ENCODE measurements at places on chromosomes 6 and 20.

DNA sequence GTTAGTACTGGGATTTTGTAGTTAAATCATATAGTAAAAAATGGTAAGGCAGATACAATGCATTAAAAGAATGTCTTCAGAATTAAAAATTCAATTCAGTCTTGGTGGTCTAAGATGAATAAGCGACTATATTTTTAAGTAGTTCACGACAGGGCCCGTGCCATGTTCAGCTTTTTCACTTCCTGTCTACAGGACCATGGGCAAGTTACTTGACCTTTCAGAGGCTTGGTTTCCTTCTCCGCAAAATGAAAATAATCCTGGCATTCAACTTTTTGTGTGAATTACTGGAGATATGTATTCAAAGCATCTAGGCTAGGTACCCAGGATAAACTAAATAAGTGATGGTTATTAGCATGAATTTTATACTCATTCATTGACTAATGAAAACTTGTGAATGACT, 216.0 kb downstream of the BTBD9 start:
- no peak for DNase-seq

DNA sequence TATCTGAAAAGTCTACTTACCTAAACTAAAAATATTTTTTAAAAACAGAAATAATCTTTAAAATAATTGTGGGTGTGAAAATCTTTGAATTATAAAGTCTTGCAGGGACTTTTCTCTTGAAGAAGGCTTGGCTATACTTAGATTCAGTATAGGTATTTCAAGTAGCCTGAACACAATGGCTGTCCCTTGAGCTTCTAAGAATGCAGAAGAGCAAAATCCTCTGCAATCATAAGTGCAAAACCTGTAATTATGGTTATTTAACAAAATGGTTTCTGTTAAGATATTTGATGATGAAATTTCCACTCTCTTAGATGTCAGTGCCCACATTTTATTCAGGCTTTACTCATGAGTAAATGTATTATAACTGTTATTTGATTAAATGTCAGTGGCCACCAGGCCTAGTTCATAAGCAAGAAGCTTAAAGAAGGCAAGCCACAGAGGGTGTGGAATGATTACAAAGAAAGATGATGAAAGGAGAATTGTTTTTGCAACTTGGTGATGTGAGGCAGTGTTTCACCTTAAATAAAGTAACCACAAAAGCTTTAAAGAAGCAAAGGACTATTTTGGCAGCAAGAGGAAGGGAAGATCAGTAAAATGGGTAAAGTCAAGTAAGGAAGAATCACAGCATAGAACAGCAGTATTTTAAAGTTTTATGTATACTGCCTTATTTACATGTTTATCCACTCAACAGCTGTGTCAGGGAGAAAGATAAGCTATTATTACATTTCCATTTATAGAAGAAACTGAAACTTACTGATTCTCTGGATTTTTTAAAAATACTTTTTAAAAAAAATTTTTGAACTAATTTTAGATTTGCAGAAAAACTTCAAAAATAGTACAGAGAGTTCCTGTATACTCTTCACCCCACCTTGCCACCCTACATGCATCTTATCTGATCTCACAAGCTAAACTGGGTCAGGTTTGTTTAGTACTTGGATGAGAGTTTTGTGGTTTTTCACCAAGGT, 351.2 kb upstream of the RUNX2 start:
- no peak for DNase-seq

DNA sequence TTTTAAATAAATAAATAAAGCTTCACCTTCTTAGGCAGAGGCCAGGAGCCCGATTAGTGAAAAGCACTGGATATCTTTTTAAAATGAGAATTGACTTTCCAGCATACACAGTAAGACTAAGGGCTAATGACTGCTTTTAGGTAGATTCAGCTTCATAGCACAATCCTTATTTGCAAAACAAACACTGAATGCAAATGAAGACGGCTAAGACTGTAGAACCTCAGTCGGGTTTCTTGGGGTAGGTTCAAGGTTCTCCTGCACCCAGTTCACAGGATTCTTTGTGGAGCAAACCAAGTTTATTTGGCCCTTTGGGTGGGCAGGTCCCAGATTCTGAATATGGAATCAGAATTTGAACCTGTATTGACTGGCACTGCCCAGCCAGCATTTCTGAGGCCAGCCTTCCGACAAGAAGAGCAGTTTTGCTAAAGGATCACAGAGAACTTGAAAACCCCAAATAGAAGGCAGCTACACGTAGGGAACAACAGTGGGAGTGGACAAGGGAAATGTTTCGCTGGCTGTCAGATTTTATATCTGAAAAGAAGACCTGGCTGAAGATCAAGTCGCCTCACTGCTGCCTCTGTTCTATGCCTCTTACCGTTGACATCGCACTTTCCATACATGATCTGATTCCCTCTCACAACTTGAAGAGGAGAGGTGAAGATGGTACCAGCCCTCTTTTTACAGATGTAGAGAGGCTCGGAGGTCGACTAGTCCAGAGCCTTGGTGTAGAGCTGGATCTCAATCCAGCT, 8.2 kb downstream of the TRERF1 start:
- DNase-seq: no peak

DNA sequence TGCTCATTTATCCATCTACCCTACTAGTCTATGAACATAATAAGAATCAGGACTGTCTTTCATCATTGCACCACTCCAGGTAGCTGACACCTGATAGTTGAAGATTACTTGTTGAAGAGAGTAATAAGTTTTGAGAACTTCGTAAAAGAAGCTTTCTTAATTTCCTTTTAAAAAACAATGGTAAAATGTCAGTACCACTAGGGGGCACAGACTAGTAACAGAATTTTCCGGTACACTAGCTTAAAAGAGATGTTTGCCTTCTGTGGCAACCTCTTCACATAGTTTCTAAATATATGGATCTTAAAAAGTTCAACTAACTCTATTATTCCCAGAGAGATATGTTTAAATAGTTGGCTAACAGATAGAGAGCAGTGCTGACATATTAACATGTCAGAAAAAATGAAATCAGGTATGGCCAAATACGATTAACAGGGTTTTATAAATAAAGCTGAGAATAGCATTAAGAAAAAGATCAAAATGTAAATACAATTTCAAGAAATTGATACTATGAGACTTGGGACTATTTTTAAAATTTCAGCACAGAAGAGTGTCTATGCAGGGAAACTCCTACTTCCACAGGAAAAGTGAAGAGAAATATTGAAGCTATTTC, 5.4 kb upstream of the KCNQ5 start:
- DNase-seq: no peak

DNA sequence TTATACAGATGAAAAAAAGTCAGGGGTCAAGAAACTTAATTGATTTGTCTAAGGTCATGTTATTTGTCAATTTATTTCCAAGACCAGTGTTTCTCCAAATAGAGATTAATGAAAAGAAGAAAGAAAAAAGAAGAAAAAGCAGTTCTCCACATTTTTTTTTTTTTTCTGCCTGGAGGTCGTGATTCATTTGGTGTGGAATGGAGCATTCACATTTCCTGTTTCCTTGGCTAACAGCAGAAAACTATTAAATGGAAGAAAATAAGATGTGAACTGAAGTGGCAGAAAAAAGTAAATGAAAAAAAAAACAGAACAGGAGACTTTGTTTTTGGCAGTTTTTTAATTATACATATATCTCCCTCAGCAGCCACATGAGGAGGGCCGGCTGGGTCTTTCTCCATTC, 470.8 kb upstream of the ZNF337 start:
- DNase-seq: no peak

DNA sequence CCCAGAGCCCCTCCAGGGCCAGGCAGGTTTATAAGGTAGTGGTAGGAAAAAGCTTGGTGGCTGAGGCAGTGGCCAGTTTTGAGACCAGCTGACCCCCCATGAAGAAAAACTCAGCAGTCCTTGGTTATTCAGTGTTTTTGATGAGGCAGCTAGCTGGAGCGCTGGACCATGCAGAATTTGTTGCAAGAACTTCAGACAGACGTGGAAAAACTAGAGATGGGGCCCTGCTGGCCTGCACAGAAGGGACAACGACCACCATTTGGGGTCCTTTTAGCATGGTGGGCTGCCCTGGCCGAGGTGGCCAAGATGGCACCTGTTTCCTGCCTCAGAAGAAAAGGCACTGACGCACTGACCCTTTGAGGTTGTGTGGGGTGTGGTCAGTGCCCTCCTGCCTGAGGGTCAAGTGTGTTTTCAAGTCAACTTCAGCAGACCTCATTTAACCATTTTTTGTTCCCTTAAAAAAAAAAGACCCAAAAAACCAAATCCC, 2.7 kb downstream of the RPS21 start:
- no peak for DNase-seq

GRCh38 chr6:154341871-154342270, 14.7 kb downstream of the IPCEF1 start:
- no peak for DNase-seq

GRCh38 chr20:1669304-1669703, 11.7 kb upstream of the SIRPG start:
- no peak for DNase-seq

GRCh38 chr6:156657296-156657695, 119.9 kb upstream of the ARID1B start:
- no peak for DNase-seq

- no peak for DNase-seq
These were observed 15.4 kb downstream of the ZSCAN12 start for GRCh38 chr6:28384143-28384533.

- no peak for DNase-seq
These were observed 43.1 kb downstream of the MBOAT1 start for GRCh38 chr6:20169119-20169557.

GRCh38 chr6:170152989-170153388, 137.9 kb downstream of the DLL1 start:
- DNase-seq: peak; percentile 88

DNA sequence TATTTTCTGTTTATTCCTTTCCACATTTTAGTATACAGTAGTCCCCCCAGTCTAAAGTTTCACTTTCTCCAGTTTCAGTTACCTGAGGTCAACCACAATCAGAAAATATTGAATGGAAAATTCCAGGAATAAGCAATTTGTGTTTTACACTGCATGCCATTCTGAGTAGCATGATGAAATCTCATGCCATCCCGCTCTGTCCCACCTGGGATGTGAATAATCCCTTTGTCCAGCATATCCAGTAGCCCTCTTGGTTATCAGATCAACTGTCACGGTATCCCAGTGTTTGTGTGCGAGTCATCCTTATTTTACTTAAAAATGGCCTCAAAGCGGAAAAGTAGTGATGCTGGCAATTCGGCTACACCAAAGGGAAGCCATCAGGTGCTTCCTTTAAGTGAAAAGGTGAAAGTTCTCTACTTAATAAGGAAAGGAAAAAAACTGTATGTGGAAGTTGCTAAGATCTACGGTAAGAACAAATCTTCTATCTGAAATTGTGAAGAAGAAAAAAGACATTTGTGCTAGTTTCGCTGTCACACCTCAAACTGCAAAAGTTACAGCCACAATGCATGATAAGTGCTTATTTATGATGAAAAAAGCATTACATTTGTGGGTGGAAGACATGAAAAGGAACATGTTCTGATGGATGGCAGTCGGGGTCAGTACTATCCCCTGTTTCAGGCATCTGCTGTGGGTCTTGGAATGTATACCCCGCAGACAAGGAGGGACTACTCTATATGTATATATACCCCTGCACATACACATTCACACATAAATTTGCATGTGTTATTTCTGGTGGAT, 11.3 kb downstream of the NOX3 start:
- DNase-seq: no peak

- no peak for DNase-seq
These were observed 325.9 kb downstream of the PLCB1 start for GRCh38 chr20:8457978-8458377.

DNA sequence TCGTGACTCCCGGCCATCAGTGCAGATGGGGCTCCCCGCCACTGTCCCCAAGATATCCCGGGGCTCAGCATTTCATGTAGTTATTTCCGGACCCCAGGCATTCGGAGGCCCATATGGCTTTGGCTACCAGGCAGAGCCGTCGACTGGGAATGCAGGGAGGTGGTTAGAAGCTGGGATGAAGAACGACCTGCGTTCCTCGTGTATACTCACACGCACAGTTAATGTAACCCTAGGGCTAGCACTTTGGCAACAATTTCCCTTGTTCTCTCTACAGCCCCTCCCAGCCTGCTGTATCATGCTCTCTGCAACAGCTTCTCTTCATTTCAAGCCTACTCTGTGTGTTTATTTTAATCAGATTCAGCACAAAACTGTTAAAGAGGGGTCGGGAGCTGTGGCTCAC, 240.4 kb downstream of the MYLK4 start:
- DNase-seq: no peak

GRCh38 chr6:10586302-10586701, 65.2 kb downstream of the GCNT2 start:
- DNase-seq: no peak

GRCh38 chr20:62702895-62703852, 5.5 kb upstream of the NTSR1 start:
- DNase-seq: peak; percentile 37

DNA sequence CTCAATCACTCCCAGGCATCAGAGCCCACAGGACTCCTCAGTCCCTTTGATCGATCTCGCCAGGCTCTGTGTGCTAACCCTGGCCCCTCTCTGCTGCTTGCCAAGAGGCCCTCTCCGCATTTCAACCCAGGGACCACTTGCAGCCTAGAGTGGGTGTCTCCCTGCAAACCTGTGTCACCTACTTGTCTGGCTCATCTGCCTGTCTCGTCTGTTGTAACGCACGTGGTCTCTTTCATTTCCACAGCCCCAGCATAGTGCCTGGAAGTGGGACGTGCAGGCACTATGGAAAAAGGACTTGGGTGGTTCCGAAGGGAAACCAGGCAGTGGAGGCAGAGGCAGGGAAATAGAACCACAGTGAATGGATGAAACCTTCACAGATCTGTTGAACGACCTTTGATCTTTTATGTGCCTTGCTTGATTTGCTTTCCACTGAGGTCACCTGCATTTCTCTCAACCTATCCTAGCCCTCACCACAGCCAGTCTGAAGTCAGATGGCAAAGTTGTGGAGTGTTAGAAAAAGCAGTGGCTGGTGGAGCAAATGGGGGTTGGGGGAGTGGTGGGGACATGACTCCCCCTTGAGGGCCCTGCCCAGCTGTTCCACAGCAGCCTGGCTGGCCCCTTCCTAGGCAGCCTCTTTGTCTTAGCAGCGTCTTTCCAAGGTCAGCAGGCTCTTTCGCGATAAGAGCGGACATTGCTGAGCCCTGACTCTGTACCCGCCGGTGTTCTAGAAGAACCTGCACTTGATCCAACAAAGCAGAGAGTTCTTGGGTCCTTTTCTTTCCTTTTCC, 55.8 kb upstream of the TAGAP start:
- no peak for DNase-seq

GRCh38 chr20:33261465-33261864, 21.5 kb upstream of the BPIFB1 start:
- DNase-seq: no peak

DNA sequence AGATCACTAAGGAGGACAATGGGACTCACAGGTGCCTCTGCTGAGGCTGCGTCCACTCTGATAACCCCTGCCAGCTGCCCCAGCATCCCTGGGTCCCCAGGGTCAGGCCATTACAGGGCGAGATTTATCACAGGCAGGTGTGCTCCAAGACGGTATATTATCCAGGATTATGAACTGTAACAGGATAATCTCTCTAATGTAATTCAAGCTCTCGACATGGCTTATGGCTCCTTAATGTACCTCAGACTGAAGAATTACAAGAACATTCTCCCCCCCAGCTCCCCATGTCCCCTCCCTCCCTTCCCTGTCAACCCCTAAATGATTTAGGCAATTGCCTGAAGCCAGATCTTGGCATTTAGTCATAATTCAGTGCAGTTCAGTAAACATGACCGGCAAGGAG, 86.8 kb downstream of the NCR2 start:
- DNase-seq: no peak

- DNase-seq: no peak
These were observed 98.7 kb downstream of the SLC16A10 start for GRCh38 chr6:111185954-111186353.

Measured in DMS153 (cell line).